Ecto neural progenitor cell (in vitro differentiated cells): ENCODE measurements at places on chromosomes 6 and 20.
A peak's percentile ranks its signal among the peaks of the same experiment; 100 is the strongest.

- peak; percentile 93 for DNase-seq
These were observed at the start of gene MICA for GRCh38 chr6:31403283-31404060. Gene MICA (plus strand): TSS chr6:31403595. CDS start chr6:31403633, 38 bp downstream.

DNA sequence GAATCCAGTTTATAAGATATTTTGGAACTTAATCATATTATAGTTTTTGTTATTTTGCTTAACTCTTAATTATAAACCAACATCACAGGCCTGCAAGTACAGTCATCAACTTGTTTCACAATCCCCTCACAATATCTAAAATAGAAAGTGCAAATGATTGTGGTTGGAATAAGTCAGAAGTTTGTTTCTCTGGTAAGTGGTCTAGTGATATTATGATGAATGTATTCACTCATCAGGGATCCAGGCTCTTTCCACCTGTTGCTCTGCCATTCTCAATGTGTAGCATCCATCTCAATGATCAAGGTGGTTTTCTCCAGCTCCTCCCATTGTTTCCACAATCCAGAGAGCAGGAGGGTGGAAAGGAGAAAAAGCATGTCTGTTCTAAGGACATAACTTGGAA lies 54.2 kb downstream of the OPN5 start:
- no peak for DNase-seq

DNA sequence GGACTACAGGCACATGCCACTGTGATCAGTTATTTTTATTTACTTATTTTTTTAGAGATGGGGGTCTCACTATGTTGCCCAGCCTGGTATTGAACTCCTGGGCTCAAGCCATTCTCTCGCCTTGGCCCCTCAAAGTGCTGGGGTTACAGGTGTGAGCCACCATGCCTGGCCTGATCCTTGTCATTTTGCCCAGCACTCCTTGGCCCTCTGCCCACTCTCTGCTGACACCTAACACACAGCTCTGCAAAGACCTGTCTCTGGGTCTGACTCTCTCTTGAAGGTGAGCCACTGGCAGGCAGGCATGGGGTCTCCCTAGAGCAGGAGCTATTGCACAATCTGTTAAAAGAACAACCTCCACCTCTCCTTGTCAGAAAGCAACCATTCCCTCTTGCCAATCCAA lies 155.6 kb downstream of the ZFP64 start:
- no peak for DNase-seq

GRCh38 chr6:163573503-163574179 lies 159.1 kb downstream of the QKI start:
- DNase-seq, result no peak

DNA sequence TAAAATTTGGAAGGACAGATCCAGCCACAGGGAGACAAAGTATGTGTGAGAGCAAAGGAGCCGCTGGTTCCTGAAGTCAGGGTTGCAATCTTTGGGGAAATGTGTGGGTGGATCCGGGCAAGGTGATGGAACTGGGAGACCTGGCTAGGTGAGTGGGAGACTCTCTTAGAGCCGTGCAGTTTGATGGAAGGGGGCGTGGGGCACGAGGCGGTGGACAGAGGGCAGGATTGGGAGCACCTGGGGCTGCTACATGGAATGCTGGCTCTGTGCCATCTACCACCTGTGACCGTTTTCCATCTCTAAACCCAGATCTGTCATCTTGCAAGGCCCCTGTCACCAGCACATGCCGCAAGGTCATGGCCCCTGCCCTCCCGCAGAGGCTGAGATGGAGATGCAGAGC lies 268.4 kb downstream of the SMOC2 start:
- DNase-seq, result no peak

- DNase-seq, result no peak
These were observed 10.3 kb downstream of the GRM4 start for GRCh38 chr6:34135541-34135940.
